CD8-positive, alpha-beta memory T cell (primary cell): ENCODE measurements at places on chromosomes 16 and 17.

DNA sequence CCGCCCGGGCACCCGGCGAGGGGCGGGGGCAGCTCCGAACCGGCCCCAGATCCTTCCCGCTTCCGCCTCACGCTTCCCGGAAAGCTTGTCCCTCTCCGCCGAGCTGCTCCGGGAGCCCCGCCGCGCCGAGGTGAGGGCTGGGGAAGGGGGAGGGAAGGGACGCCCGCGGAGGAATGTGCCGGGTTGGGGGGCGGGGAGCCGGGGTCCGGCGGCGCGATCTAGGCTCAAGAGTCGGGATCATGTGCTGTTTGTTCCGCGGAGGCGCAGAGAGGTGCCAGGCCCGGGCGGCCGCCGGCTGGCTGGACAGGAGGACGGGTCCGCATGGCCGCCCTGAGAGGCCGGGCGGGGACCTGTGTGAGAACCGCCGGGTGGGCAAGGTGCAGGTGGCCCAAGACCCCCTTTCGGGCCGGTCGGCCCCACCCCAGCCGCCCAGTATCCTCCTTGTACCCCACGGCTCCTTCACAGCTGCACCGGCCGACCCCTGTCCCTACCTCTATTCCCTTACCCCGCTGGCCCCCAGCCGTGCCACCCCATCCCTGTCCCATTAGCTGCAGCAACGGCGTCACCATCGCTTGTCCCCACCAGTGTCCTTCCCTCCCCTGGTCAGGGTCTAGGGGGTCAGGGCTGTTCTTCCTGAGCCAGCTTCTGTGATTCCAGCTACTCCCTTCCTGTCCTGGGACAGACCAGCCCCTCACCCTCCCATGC is 429 bp downstream of the KIF1C start:
- DNase-seq, result no peak

GRCh38 chr17:73017658-73018057 is 74.8 kb downstream of the SLC39A11 start:
- no peak for DNase-seq

- no peak for DNase-seq
Observed at GRCh38 chr17:81429821-81430551, 34.7 kb downstream of the BAHCC1 start.

GRCh38 chr16:64051824-64052223 is 1070.0 kb downstream of the CDH11 start:
- no peak for DNase-seq

- DNase-seq, result no peak
Observed at GRCh38 chr17:30495586-30495985, 18.4 kb downstream of the GOSR1 start.

DNA sequence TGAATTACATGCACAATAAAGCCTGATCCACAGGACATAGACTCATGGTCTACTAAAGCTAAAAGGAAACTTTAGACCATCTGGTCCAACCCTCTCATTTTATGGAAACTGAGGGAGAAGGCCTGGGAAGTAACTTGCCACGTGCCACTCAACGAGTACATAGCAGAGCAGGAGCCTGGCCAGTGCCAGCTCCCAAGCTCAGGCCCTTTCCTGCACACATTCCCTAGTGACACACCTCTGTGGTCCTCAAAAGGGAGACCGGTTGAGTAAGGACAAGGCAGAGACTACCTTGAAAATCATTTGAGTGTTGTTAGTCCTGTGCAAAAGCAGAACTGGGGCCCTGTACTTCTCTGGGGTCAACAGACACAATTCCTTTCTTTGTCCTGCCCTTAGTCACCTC is 2.8 kb downstream of the CCL4L2 start:
- no peak for DNase-seq

DNA sequence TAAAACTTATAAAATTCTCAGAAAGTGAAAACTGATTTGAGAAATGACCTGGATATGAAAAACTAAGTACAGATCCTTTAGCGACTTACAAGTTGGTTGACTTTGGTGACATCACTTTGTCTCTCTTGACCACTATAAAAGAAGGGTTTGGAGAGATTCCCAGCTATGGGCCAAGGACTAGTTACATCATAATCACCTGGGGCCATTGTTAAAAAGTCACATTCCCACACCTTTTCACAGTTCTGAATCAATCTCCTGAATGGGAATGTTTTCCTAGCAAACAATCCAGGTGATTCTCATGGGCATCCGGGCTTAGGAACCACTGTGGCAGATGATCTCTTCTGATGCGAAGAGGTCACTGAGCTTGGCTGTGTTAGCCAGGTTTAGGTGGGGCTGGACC is 620 bp upstream of the VWA3A start:
- DNase-seq, result no peak

- DNase-seq, result no peak
Observed at GRCh38 chr17:49285716-49286115, 55.1 kb upstream of the PHOSPHO1 start.
